Myocyte (in vitro differentiated cells): ENCODE measurements at places on chromosomes 12 and 14.

DNA sequence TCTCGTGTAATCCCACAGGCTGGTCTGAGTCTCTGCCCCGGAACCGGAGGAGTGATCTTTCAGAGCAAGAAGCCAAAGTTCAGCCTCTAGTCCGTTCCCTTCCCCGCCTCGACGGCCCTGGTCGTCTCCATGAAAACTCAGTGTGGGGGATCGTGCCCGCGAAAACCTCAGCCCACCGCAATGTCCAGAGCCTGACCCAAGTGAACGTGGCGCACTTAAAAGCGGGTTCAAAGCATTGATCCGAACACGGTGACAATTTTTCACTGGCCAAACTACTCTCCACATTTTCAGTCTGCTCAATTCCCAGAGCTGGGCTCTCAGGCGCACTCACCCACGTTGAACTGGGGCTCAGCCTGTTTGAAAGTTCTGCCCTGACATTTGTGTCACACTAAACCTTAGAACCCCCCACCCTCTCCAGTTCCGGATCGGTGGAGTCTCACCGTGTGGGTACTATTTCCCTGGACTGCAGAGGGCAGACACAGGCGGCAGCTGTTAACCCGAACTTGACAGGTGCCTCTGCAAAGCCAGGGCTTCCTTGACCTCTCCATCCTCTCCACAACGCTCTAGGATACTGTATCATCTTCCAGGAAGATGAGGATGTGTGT is 886 bp upstream of the PRICKLE1 start:
- DNase-seq: peak; percentile 79

DNA sequence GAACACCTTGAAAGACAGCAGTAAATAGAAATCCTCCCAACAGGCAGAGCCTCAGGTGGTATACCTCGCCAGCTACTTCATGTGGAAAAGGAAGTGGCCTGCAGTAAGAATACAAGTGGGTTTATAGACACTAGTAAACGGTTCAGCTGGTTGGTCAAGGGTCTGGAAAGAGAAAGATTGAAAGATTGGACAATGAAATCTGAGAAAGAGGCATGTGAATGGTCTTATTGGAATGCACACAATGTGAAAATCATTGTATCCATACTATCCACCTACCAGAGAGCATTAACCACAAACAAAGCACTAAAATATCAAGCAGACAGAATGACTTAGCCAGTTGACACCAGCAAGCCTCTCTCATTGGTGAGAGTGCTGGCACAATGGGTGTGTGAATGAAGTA is 98.2 kb downstream of the SSPN start:
- no peak for DNase-seq

- DNase-seq: peak; percentile 65
These were observed 98.9 kb downstream of the DENND5B start for GRCh38 chr12:31491841-31492598.

GRCh38 chr12:11059784-11060183 is 2.3 kb downstream of the TAS2R46 start:
- DNase-seq: no peak

DNA sequence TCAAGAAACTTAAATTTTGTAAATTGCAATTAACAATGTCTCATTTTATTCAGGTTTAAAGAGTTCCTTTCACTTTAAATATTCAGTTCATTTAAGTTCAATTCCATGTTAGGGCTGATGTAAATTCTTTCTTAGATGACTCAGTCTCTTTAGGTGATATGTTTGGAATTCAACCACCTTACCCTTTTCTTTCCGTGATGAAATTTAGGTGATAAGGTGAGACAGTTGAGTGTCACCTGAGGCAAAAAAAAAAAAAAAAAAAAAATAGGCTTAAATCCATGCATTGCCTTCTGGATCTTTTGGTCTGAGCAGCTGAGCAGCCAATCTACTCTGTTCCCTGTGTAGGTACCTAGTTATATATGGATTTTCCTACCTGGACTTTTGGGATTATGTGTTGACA is 299.5 kb downstream of the DAD1 start:
- no peak for DNase-seq

DNA sequence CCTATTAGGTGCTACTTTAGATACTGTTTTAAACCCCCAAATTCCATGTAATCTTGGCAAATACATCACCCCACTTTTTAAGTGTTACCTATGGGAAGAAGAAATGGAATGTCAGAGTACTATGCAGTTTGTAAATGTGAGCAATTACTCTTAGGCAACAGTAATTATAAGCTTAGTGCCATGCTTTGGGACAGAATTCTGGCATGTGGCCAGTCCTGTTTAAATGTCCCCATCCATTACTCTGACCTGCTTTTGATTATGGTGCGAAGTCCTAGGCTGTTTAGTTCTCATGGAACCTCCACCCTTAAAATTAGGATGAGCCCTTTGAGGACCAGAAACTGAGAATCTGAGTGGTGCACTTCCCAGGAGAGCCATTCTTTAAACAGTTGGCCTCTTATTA is 321.4 kb upstream of the RGS6 start:
- no peak for DNase-seq

GRCh38 chr12:121693155-121693687 is 19.3 kb upstream of the TMEM120B start:
- DNase-seq: no peak

GRCh38 chr12:6154730-6155459 is 30.4 kb upstream of the VWF start:
- no peak for DNase-seq

DNA sequence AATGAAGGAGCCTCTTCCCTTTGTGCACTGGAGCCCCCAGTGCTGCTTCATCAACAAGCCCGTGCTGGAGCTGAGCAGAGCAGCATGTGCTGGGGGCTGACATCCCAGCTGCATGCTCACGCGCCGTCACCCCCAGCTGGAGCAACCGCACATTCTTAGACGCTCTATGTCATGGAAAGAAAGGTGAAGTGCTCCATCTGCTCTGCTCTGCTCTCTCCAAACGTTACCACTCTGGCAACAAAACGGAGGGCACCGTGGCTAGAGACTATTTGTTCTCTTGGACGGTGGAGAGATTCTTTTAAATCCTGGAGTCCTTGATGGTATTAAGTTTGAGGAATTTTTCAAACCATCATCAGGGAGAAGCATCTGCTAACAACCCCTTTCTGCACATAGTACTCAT is 208.4 kb downstream of the C12orf75 start:
- DNase-seq: peak; percentile 88

DNA sequence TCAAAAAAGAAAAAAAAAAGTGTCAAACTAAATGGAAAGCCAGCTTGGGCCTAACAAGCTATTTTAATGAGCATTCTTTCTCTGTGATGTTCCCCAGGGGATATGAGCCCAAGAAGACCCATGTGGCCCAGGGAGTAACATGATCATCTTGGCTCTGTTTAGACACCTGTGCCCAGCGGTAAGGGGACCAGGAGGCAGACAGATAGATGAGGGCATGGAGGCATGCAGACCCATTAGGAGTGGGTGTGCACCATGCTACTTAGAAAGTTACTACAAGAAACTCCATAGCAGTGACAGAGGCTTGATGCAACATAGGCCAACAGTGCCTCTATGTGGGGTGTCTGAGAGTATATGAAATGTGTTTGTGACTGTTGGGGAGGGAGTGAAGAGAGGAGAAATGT is 3.1 kb upstream of the CREBL2 start:
- no peak for DNase-seq

DNA sequence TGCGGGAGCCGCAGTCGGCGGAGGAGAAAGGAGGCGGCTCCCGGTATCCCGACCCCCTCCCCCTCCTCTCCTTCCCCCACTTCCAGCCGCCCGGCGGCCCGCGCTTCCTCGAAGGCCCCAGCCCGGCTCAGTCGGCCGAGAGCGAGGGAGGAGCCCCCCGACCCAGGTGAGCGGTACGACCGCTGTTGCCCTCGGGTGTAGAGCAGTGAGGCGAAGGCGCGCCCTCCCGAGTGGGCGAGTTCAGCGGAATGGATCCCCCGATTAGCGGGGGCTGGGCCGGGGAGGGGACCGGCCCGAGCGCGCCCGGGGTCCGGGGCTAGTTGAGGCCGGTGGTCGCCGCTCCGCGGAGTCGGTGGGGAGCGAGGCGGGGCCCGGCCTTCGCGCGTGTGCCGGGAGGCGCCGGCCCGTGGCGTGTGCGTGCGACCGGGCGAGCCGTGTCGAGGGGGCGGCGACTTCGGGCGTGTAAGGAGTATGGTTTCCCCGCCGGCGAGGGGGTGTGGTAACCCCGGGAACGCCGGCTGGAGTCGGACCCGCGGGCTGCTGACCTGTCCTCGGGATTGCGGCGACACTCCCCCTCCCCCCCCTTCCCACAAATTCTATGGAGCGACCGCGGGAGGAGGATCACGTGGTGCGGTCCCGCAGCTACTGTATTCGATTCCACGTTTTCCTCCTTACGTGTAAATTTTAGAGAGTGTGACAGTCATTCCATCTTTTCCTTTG is 501 bp downstream of the RIMKLB start:
- DNase-seq: peak; percentile 62

- no peak for DNase-seq
These were observed 42.3 kb downstream of the NPAS3 start for GRCh38 chr14:32980902-32981501.

DNA sequence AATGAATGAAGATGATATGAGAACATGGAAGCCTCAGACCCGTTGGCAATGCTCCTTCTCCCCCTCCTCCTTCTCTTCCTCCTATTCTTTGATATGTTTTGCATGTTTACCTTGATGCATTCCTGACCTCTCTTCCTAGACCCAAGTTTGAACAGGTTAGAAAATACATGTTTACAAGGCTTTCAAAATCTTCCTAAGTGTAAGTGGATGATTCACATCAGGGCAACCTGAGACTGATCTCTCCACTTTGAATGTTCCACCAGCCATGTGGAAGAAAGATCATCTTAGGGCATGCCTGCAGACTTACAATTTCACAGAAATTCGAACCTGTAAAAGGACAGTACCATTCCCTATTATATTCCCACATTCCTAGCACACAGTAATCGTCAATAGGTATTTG is 18.0 kb upstream of the LDHB start:
- DNase-seq: no peak

DNA sequence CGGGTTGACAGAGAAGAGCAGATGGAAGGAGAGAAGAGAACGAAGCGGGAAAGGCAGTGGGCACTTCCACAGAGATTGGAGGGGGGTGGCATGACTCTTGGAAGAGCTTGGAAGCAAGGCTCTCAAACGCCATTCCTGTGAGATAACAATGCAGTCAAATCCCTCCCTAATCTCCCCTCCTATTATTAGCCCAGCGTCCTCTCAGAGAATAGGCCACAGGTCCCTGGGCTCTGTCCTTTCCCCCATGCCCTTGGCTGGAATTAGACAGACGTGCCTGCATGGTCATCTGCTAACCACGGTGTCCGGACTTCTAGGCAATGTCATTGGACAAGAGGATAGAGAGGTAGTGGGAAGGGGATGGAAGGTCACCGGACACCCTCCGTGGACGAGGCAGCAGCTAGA is 8.0 kb upstream of the MYH7 start:
- DNase-seq: peak; percentile 98
